ENCODE measurements at places on chromosomes 5 and 9. TPM values are rescaled to one million over a fixed set of nuclear protein-coding genes. Genes with fewer than 3 reads are reported as not detected.

GRCh38 chr5:142698447-142699183 is 12.7 kb upstream of the FGF1 start:
- DNase-seq = no peak

The HAVCR2 gene
- total RNA-seq = 2.6 TPM

- no peak for DNase-seq
Observed at GRCh38 chr5:76380346-76381066, 22.6 kb upstream of the IQGAP2 start.

The THBS4 gene
- 24.6 TPM for total RNA-seq

The KIF4B gene
- not detected for total RNA-seq

- no peak for DNase-seq
Observed at GRCh38 chr9:124813041-124813440, 36.1 kb downstream of the OLFML2A start.

The HACD4 gene
- 1.0 TPM for total RNA-seq

DNA sequence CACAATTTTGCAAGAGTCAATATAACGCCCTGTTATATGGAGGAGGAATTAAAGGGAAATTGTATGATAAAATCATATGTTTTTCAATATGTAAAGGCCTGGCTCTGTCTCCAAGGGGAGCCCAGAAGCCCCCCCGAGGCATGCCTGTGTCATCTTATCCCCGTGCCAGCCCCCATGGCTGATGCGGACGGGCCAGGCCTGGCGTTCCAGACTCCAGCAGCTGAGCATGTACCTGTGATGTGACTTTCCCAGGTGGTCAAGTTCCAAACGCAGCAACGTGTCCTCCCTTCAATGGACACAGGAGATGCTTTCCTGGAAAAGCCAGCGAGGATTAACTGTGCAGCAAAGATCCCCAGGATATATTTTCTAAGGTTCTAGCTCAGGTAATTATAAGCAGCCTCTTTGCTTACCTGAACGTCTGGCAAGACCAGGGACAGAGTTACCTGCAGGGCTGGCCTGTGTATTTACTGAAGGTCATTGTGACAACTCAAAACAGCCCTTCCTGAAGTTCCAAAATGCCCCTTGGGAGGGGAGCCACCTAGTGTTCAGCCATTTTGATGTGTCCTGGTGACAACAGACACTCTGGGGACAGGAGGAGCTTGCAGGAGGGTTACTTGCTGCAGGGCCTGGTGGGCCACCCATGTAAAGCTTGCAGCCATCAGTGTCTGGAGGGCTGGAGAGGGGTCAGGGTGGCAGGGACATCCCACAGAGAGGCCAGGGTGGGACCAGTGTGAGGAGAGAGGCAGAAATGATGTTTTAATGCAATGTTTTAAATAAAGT is 53.3 kb upstream of the RNU6ATAC start:
- DNase-seq = peak; percentile 33

DNA sequence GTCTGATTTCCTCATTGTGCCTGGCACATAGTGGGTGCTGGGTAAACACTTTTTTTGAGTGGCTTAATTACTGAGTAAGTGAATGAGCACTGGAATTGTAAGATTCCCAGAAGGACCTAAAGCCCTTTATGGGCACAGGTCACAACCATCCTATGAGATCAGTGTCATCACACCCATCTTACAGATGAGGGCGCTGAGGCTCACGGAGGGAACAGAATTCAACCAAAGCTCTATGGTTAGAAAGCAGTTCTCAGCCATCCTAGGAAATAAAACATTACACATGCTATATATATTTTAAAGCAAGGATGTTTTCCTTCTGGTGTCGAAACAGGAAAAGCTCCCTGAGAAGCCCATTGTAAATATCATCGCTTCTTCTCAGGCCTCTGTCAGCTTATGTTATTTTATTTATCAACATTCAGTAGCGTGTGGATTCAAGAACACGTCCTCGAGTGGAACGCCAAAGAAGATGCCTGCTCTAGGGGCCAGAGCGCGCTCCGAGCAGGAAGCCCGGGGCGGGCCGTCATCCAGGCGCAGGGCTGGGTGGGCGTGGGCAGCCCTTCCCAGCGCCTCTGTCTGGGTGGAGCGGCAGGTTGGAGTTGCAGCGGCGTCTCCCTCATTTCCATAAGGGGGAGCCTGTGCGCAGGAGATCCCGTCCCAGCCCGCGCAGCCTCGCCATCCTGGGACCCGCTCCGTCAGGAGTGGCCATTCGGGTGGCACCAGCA is 155.8 kb upstream of the SMIM23 start:
- DNase-seq = peak; percentile 74

DNA sequence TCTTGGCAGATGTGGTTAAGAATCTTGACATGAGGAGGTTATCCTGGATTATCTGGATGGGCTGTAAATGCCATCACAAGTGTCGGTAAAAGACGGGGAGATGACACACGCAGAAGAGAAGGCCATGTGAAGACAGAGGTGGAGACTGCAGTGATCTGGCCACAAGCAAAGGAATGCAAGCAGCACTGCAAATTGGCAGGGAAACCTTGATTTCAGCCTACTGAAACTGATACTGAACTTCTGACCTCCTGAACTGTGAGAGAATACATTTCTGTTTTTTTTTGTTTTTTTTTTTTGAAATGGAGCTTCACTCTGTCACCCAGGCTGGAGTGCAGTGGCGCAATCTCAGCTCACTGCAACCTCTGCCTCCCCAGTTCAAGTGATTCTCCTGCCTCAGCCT is 92.4 kb upstream of the NFIL3 start:
- no peak for DNase-seq

GRCh38 chr5:79002374-79002773 is 17.3 kb upstream of the ARSB start:
- DNase-seq = no peak

The INSL6 gene
- total RNA-seq = not detected

GRCh38 chr9:35920051-35920620 is 10.8 kb downstream of the SPAAR start:
- DNase-seq = no peak

- DNase-seq = no peak
Observed at GRCh38 chr5:19619571-19619970, 368.4 kb downstream of the CDH18 start.

The CD72 gene
- 0.59 TPM for total RNA-seq

- no peak for DNase-seq
Observed at GRCh38 chr9:78592811-78593210, 295.9 kb downstream of the PSAT1 start.

- DNase-seq = no peak
Observed at GRCh38 chr9:18360005-18360404, 113.9 kb upstream of the ADAMTSL1 start.

DNA sequence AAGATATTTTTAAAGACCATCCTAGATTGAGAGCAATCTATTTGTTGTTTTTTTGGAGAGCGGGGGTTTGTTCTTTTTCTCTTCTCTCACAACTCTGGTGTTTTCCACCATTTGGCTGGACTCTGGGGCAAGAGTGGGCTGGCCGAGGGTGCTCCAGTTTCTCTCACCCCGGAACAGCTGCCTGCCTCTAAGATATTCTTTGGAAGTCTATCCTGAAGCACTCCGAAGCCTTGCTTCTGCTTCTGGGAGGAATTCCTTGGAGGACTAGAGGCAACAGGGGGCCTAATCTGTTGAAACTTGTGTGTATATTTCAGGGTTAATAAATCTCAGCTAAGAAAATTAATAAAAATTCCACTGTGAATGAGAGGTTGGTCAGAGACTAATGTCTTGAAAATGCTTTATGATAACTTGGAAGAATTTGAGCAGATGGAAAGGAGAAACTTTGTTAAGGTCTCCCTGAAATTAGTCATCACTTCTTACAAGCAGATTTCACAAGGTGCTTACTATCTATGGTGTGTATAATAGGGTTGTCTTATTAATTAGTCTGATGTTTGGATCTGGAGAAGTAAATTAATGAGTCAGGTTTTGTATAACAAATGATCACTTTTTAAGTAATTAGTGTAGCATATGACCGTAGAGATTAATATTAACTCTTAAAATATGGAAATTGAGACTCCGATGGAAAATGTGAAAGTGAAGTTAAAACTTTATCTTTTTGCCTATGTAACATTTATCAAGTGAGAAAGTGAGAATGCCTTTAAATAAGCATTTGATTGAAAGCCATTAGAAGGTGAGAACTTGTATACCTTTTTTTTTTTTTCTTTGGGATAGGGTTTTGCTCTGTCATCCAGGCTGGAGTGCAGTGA is 4.0 kb downstream of the MAN2A1 start:
- DNase-seq = no peak

The GPR21 gene
- not detected for total RNA-seq

The ENTPD2 gene
- total RNA-seq = 1.9 TPM

GRCh38 chr5:139474890-139475791 is 4.3 kb downstream of the SMIM33 start:
- no peak for DNase-seq

GRCh38 chr5:96232602-96233001 is 200.4 kb downstream of the PCSK1 start:
- DNase-seq = no peak

DNA sequence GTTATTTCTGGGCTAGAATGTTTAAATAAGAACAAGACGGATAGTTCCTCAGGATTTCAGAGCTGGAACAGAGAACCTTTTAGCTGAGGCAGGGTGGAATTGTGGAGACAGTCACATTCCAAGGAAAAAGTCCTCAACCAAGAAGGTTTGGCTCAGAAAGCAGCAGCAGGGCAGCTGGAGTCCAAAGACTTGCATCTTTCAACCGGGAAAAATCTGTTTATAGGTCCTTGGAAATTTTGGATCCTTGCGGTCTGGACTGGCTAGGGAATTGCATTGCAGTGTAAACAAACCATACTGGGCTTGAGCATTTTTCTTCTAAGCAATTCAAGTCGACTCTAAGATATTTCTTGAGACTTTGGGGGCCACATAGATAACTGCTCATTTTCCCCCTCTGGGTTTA is 40.8 kb upstream of the HMHB1 start:
- DNase-seq = no peak

DNA sequence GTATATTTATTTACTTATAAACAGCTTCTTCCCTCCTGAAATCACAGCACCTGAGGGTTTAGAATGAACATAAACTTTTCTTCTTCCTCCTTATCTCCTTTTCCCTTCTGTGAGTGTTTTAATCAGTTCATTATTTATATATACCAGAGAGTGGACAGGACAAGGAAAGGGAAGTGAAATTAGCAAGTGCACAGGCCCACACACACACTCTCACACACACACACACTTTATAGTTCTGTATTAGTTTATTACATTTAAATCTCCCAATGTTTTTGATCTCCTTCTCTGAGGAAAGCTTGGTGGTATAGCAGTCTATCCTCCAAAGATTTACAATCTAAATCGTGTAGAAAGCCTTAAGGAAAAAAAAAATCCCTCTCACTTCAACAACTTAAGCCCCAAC is 353.5 kb downstream of the NDUFS4 start:
- DNase-seq = no peak

- no peak for DNase-seq
Observed at GRCh38 chr5:120241400-120241799, 222.7 kb upstream of the PRR16 start.

DNA sequence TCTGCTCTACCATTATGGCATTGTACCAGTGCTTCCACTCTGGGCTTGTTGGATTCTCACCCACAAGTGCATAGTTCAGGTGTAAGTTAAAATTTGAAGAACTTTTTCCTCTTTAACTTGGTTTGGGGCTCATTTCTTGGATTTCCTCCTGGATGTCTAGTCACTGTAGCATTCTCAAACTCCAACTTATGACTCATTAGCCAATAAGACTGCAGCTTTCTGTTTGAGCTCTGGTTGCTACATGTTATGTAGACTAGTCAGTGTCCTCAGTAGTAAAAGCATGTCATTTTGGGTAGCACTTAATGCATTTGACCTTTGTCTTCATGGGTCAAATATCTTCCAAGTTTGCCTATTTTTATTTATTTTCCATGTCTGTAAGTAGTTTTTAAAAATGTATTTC is 790.8 kb downstream of the BRINP1 start:
- DNase-seq = no peak

DNA sequence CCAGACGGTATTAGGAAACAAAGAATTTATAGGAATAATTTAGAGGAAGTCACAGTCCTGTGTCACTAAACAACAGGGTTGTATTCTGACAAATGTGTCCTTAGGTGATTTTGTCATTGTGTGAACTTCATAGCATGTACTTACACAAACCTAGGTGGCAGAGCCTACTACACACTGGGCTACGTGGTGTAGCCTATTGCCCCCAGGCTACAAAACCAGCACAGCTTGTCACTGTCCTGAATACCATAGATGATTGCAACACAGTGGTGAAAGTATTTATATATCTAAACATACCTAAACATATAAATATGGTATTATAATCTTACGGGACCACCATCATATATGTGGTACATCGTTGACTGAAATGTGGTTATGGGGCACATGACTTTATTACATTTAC is 69.3 kb downstream of the COL23A1 start:
- no peak for DNase-seq

DNA sequence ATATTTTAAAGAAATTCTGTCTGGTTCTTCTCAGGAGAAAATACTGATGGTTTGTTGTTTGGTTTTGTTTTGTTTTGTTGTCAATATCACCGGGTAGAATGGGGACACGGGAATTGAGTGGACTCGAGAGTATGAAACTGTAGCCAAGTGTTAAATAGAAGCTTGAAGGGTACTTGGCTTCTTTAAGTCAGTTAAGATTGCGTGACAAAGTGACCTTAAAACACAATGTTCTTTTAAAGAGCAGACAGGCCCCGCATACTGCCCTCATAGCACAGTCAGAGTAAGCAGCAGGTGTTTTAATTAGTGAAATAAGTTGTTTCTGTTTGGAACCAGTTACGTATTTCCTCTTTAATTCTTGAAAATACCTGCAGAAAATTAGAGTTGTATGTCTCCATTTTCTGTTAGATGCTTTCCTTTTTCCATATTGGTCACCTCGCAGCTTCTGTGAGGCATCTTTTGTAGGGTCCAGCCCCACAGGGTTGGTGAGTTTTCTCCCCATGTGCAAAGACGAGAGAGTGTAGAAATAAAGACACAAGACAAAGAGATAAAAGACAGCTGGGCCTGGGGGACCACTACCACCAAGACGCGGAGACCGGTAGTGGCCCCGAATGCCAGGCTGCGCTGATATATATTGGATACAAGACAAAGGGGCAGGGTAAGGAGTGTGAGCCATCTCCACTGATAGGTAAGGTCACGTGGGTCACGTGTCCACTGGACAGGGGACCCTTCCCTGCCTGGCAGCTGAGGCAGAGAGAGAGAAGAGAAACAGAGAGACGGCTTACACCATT is 9.6 kb downstream of the TRIP13 start:
- no peak for DNase-seq

The GCNT4 gene
- total RNA-seq = 0.30 TPM

DNA sequence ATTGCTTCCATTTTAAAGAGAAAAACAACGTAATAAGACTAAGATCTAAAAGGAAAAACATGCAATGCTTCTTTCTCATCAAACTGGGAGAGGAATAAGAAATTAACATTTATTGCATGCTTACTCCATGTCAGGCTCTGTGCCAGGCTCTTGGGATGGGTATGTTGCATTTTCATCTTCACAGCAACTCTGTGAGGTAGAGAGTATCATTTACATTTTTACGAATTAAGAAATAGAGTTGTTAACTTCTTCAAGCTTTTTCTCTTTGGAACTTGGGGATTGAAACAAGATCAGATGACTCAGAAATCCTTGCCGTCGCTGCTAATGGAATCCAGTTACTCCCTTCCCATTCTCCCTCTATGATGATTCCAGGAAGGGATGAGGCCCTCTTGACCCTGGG is 39.5 kb downstream of the PDE8B start:
- DNase-seq = no peak

Data from Right ventricle myocardium superior (tissue), 1 donor.